Activated T-cell treated with anti-CD3 and anti-CD28 coated beads, Interleukin-2, amount 50 U/mL, for 4 hours (primary cell): ENCODE measurements at places on chromosomes 3 and 15. TPM values are rescaled to one million over a fixed set of nuclear protein-coding genes. Genes with fewer than 3 reads are reported as not detected.

The CLDN11 gene
- 0.38 TPM for total RNA-seq

The EEF1AKMT4 gene
- 15.2 TPM for total RNA-seq

The ISLR gene
- not detected for total RNA-seq

The KLHL40 gene
- not detected for total RNA-seq

The ZMAT3 gene
- 9.3 TPM for total RNA-seq

The LIPH gene
- total RNA-seq, result 0.05 TPM

The NTRK3 gene
- total RNA-seq, result 1.7 TPM

The PLD1 gene
- total RNA-seq, result 1.3 TPM

The RARB gene
- not detected for total RNA-seq

The GPR156 gene
- total RNA-seq, result 0.38 TPM

The GPR62 gene
- total RNA-seq, result not detected
